Hippocampal formation (tissue), 2 donors: ENCODE measurements at places on chromosomes 7 and 10.

- peak; percentile 51 for DNase-seq
Observed at GRCh38 chr10:60203993-60204618, 185.6 kb downstream of the ANK3 start.

- DNase-seq: peak; percentile 55
Observed at GRCh38 chr7:99375070-99375807, 709 bp downstream of the ARPC1B start.

- no peak for DNase-seq
Observed at GRCh38 chr7:83614112-83614511, 34.8 kb downstream of the SEMA3E start.

DNA sequence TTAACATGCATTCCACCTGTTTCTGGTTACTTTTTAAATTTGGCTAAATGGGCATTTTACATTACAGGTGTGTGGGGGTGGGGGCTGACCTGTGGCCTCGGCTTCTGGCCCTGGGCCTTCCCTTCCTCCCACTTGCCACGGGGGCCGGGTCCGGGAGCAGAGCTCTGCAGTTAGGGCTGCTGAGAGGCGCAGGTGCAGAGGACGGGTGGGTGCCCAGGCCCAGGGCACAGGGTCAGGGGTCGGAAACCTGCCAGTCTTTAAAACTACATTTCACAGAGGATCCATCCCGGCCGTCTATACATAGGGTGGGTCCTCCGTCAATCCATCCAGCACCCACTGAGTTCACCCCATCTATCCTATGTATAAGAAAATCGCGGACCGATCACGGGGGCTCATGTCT lies 106.5 kb upstream of the INSIG1 start:
- DNase-seq: no peak

GRCh38 chr7:39145935-39146334 lies 168.2 kb downstream of the POU6F2 start:
- no peak for DNase-seq

- no peak for DNase-seq
Observed at GRCh38 chr10:82464966-82465365, 590.0 kb downstream of the NRG3 start.
